HCEC 1CT (cell line): ENCODE measurements at places on chromosomes 5 and 9.

DNA sequence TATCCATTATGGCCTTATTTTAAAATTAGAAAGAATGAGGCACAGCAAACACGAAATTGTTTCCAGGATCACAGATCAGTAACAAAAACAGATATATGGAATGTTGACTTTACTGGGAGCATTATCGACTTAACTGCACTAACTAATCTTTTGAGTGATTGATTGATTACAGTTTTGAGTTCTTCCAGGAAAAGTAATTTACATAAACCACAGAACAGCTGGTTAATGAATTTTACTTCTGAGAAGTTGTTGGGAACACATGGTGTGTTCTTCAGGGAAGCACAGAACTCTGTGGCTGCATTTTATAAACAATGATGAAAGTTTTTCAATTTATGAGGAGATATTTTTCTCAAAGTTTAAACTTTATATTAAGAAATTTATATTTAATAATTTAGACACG lies 802.4 kb upstream of the ACO1 start:
- DNase-seq, result no peak

DNA sequence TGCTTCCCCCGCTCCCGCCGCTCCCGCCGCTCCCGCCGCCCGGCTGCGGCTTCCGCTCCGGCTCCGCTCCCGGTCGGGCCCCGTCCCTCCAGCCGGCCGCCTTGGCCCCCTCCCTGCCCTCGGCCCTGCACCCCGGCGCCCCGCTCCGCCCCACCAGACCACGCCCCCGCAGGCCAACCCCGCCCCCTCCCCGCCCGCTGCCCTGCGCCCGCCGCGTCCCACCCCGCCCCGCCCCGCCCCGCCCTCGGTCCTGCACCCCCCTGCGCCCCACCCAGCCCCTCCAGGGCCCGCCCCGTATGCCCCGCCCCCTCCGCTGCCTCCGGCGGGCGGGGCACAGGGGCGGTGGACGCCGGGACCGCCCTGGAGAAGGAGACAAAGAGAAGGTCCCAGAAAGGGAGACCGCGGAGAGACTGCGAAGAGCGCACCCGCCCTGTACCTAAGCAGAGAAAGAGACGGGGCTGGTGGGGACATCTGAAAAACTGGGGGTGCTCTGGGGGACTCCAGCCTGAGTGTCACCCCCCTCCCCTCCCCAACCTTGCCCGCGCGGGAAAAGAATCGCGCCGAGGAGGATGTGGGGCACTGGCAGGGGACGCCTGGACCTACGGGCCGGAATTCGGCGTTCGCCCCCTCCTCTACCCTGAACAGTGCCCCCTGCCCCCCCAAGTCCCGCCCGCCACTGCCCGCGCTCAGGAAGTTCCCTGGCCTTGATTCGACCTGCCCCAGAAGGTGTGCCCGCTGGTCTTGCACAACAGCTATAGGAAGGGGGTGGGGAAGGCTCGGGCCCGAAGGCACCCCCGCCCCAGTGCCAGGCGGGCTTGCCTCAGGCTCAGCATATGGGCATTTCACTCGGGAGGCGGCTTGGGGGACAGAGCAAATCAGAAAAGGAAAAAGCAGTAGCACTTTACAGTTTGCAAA lies 42.8 kb upstream of the STXBP1 start:
- peak; percentile 71 for DNase-seq

GRCh38 chr5:149725296-149725695 lies 4.8 kb upstream of the PPARGC1B start:
- no peak for DNase-seq

GRCh38 chr5:123950701-123951581 lies 439.0 kb downstream of the CSNK1G3 start:
- no peak for DNase-seq

GRCh38 chr9:134980516-134980915 lies 62.8 kb upstream of the FCN1 start:
- no peak for DNase-seq

GRCh38 chr5:167821151-167821550 lies 470.3 kb upstream of the WWC1 start:
- no peak for DNase-seq

GRCh38 chr5:143889986-143890385 lies 78.0 kb downstream of the HMHB1 start:
- DNase-seq, result no peak

- no peak for DNase-seq
Measured at GRCh38 chr5:176608937-176609723, 826 bp downstream of the GPRIN1 start.

DNA sequence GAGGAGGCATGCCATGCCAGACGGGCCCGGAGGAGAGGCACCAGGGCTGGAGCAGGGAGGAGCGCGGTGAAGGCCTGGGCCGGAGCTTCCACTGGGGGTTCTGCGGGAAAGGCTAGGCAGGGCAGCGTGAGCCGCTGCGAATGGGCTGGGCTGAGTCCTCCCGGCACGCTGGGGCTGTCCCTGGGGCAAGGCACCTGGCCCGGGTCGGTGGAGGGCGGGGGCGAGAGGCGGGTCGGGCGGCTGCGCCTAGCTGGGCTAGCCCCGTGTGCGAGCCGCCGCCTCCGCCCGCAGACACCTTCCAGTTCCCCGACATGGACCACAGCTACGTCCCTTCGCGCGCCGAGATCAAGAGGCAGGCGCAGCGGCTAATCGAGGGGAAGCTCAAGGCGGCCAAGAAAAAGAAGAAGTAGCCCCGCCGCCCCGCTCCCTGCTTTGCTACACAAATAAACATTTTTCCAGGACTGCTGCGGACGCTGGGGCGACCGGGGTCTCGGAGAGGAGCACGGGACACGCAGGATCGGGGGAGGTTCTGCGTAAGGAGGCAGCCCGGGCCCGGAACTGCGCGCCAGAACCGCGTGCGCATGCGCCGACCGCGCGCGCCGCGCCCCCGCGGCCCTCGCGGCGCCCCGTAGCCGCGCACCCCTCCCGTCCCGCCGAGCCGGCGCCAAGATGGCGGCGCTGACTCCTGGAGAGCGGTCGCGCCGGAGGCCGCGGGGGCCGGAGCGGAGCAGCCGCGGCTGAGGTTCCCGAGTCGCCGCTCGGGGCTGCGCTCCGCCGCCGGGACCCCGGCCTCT lies at the start of gene RABL6:
Gene RABL6 (plus strand): TSS at position 668 of the 794 bp plus-strand sequence. CDS start 249 bp downstream, outside the sequence.
- DNase-seq, result peak; percentile 70

- no peak for DNase-seq
Measured at GRCh38 chr5:126263591-126264184, 159.5 kb upstream of the GRAMD2B start.

GRCh38 chr9:78986446-78986845 lies 585.3 kb upstream of the TLE4 start:
- DNase-seq, result no peak

DNA sequence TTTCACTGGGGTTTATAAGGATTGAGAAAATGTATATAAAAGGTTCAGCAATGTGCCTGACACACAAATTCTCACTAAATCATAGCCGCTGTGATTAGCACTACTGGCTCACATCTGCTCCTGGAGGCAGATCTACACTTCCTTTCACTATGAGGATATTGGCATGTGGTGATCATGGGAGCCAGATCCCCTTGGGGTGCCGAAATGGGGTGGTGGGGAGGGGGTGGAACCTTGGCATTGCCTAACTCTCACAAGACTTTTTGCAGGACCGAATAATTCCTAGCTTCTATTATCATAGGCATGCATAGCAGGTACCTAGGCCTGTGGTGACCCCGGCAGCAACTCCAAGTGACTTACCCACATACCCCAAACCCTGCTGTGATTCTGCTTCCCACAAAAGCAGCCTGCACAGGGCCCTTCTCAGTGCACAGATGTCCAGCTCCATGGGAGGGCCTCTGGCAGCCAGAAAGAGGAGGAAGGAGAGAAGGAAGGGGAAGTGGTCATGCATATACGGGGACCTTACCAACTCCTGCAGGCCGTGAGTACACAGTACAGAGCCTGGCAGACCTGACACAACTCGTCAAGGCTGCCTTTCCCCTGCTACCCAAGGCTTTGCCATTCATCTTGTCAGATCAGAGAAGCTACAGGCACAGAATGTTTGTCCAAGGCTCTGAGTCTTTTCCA lies 61.3 kb upstream of the IQGAP2 start:
- no peak for DNase-seq

- DNase-seq, result peak; percentile 73
Measured at GRCh38 chr9:123049589-123050222, 16.2 kb downstream of the GPR21 start.

- DNase-seq, result no peak
Measured at GRCh38 chr5:134510970-134511795, 14.3 kb upstream of the JADE2 start.

DNA sequence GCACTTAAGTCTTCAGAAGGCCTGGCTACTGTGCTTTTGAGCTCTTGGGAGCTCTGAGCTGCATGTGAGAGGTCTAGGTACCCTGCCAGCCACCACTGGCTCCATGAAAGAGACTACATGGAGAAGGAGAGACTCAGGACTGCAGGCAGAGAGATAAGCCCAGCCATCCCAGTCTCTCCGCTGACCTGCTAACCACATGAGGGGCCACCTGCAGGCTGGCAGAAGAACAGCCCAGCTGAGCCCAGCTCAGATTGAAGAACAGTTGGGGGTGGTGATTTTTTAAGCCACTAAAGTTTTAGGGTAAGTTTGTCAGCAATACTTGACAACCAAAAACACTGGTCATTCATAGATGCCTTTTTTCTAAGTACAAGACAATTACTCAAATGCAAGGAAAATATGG lies 205.0 kb upstream of the PRDM9 start:
- DNase-seq, result no peak

DNA sequence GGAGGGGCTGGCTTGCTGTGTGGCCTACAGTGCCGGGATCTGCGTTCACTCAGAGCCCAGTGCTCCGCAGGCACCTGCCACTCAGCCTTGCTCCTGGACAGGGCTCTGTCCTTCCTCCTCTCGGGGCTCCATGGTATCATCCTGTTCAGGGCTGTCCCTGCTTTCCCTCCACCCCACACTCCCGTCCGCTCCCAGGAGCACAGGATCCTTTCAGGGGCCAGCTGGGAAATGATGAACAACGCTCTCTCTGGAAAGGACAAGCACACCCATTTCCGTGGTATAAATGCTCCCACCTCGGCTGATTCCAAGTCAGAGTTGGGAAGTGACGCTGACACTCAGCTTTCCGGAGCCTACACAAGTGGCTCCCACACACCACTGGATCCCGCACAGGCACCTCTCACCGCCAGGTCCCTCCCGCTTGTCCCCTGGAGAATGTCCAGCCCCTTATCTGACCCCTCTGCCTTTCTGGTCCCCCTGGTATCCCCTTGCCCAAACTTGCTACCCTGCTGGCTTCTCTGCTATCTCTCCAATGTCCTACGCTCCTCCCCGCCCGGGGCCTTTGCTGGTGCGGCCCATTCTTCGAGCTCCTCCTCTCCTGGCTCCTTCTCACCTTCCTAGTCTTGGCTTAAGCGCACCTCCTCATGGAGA lies 21.3 kb downstream of the HMCN2 start:
- no peak for DNase-seq

GRCh38 chr9:128146591-128147120 lies 2.6 kb upstream of the LCN2 start:
- DNase-seq, result no peak

DNA sequence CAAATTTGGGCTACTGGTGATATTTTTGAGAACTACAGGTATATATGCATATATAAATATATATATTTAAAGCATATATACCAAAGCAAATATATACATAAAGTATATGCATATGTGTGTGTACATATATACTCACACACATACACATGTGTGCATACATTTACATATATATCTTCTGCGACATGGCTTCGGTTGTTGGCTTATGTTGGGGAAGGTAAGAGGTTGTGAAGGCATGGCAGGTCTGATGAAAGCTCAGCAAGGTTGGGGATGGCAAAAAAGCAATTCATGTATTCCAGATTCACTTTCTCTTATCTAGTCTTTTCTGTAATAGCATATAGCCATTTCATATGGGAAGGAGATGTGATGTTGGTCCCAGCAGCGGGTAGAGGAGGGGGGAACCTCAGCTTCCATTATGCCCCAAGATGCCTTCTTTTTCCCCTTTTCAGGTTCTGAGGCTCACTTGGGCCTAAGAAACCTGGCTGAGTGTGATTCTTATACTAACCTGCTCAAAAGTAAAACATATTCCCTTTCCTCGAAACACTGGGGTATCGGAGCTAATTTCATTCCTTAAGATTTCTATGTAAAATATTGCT lies 201.7 kb downstream of the MEF2C start:
- DNase-seq, result no peak

DNA sequence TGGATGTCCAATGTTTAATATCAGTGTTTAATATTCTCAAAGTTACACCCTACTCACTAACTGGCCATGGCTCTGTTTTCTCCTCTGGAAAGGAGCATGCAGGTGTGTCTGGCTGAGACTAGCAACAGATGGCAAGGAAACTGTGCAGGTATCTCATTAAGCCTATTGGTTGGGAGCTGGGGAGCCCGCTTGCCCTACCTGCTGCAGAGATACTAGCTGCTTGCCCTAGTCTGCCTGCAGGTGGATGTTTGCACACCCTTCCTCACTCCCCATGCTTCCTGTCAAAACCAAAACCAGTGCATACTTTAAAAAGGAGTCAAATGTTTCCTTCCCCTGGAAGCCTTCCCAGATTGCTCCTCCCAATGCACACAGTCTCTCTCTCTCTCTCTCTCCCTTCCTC lies 228.3 kb upstream of the RASEF start:
- DNase-seq, result no peak

DNA sequence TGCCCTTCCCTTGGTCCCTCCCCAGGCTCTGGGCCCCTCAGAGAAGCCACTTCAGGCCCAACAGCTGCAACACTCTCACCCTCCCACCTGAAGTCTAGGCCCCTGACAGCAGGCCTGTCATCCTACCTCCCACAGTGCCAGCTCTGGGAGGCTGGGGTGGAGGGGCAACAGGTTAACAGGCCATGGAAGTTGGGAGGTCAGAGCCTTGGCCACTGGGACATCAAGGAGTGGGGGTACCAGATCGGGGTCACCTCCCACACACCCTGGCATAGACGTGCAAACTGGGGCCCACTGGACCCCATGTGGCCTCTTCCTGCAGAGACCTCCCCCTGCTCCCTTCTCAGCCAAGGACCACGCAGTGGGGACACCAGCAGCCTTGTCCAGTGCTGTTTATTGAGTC lies 2.8 kb downstream of the SSNA1 start:
- no peak for DNase-seq

GRCh38 chr5:169166078-169166477 lies 134.9 kb downstream of the SLIT3 start:
- DNase-seq, result no peak

DNA sequence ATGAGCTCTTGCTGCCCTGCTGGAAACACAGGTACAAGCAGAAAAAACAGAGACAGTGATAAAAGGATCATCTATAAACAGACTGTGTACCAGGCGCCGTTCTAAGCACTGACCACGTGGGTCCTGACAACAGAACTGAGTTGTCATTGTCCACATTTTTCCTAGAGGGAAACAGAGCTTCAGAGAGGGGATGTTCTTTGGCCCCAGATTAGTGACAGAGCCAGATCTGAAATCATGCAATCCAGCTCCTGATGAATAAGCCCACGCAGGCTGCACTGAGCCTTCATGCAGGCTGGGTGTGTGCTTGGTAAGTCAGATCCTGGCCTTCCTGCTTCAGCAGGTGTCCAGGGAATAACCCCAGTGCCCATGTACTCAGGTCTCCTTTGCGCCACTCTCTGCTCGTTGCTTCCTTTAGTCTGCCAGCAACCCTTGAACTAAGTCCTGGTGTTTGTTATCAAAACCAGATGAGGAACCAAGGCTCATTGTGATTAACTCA lies 22.8 kb upstream of the TCF7 start:
- DNase-seq, result no peak
